Foreskin keratinocyte (primary cell): ENCODE measurements at places on chromosomes 16 and 17. TPM values are rescaled to one million over a fixed set of nuclear protein-coding genes. Genes with fewer than 3 reads are reported as not detected.

NAGS gene
- 15.8 and 17.9 TPM in 2 replicates for polyA plus RNA-seq

DNA sequence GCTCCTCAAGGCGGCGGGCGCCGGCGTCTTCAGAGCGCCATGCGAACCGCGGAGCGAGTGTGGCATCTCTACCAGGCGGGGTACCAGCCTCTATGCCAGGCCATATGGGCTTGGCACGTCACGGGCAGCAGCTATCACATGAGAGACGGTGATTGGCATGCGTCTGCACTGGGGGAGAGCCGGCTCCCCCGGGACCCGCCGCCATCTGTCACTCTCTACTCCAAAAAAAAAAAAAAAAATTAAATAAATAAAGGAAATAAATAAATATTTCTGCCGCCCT is at the start of gene NEUROD2:
Gene NEUROD2, minus strand, starts transcription at position 70 of the 280 bp plus-strand sequence. CDS start 1,321 bp downstream, outside the sequence.
- no peak for DNase-seq

DNA sequence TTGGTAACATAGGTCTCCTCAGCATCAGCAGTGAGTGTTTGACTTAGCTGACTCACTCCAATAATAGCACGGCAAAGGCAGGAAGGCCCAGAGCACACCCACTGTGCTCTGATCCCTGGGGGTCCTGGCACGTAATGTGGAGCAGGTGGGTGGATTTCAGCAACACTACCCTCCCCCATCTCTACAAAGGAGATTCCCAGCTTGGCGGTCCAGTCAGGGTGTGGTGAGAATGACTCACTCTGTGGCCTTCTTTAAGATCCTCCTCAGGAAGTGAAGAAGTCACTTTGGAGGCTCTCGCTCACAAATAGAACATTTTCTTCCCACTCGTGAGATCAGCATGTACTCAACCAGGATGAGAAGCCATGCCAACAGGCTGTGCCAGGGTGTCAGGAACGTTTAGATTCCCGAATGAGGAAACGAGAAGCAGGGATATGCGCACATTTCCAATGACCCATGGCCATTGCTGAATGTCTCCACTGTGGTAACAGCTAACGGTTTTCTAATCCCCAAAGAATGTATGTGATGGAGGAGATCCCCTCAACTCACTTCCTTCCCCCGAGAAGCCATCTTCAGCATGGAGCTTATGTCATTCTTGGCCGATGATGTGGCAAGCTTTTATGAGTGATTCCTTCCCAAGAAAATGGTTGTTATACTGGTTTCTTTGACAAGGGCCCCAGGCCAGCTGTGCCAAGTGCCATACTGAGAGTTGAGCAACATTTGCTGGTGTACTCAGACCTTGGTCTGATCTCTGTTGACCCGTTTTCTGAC is 365.2 kb downstream of the C16orf95 start:
- DNase-seq: peak; percentile 98

DNA sequence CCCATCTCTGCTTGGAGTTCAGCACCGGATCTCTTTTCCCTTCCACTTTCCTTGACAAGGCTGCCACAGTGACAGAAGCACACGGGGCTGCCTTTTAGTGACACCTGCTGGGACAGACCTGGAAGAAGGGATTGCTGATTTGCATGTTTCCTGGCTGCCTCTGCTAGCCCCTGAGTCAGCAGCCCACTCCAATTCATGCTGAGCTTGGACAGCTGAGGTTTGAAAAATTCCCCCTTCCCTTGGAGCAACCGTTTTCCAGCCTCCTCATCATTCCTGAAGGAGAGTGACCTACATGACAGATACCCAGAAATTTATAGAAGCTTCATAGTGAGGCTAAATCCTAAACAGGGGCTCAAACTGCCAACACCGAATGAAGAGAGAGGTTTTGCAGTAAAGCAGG is 18.8 kb upstream of the RBL2 start:
- DNase-seq: no peak

DNA sequence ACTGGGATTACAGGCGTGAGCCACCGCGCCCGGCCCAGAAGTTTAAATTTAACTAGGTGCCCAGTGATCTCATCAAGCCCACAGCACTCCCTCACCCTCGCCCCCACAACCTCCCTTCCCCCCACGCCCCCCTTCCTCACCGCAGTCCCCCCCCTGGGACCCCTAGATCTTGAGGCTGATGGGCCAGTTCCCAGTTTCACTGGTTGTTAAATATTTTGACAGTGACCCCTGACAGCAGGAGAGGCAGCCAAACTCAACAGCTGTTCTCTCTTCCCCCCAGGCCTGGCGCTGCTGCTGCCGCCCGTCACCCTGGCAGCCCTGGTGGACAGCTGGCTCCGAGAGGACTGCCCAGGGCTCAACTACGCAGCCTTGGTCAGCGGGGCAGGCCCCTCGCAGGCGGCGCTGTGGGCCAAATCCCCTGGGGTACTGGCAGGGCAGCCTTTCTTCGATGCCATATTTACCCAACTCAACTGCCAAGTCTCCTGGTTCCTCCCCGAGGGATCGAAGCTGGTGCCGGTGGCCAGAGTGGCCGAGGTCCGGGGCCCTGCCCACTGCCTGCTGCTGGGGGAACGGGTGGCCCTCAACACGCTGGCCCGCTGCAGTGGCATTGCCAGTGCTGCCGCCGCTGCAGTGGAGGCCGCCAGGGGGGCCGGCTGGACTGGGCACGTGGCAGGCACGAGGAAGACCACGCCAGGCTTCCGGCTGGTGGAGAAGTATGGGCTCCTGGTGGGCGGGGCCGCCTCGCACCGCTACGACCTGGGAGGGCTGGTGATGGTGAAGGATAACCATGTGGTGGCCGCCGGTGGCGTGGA is 15.6 kb downstream of the QPRT start:
- DNase-seq: no peak

DNA sequence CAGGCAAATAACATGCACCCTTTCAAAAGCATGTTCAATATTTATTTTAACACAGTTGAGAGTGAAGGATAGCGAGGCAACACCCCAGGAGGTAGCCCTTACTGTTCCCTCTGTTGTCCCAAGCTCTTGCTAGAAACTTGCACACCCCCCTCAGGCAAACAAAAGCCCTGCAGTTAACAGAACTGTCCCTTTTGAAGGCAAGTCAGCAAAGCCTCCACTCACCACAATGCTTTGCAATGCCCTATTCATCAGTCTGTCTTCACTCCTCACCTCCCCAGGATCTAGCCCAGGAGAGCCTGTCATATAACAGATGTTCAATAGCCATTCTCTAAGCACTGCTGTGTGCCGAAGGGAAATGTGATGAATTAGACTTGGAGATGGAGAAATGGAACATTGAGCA is 3.5 kb upstream of the CNEP1R1 start:
- no peak for DNase-seq

TLCD1 gene
- polyA plus RNA-seq: 17.7 and 19.4 TPM in 2 replicates

GRCh38 chr17:33127706-33128105 is 136.1 kb downstream of the SPACA3 start:
- DNase-seq: peak; percentile 88

DNA sequence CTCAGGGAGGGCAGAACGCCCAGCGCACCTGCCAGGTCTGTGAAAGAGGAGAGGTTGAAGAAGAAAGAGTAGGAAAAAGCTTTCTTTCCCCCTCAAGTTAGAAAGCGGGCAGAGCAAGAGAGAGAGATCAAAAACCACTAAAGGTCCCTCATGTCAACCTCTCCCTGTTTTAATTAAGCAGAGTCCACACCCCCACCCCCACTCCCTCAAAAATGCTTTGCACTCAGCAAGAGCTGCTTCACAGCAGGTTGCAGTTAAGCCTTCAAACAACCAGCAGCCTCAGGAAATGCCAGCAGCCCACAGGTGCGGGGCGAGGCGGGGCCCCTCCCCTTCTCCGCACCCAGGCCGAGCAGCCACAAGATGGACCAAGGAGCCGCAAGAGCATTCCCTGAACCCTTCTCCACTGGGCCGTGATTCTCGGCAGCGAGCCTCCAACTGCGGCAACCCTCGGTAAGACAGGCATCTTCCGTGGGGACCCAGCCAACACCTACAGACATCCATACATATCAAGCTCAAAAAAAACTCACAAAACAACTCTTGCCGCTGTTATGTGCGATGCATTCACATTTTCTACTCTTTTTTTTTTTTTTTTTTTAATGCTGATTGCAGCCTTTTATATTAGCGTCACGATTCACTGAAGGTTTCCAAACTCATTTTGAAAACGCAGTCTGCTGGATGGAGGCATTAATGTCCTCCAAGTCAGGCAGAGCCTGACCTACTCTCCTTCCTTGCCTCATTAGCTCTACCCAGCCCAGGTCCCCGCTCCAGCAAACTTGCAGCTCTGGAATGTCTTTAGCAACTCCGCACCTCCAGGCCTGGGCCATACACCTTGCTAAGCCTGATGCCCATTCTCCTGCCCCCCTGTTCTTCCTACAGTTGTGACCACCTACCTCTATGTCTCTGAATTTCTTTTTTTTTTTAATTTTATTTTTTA is 66.1 kb downstream of the AXIN2 start:
- no peak for DNase-seq

DNA sequence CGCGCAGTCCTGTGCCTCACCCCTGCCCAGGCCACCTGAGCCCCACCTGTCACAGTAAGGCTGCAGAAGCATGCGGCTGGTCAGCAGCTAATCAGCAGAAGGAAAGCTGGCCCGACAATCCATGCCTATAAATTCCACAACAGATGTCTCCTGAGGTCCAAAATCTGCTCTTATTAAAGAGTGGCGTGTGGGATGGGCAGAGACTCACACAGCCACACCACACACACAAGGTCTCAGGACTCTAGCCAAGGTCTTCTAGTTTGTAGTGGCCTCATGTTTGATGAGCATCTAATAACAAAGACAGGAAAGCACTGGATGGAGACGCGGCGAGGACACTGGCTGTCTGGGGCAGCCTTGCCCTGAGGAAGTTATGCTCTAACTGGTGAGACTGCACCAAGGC is 55.9 kb downstream of the ANKRD11 start:
- DNase-seq: no peak

GRCh38 chr17:77548967-77549366 is 408.2 kb downstream of the SEC14L1 start:
- DNase-seq: no peak
